Esophagus squamous epithelium (tissue), 5 donors: ENCODE measurements at places on chromosomes 12 and 14.

- no peak for DNase-seq
Observed at GRCh38 chr14:104600141-104600643, 4.4 kb downstream of the TMEM179 start.

DNA sequence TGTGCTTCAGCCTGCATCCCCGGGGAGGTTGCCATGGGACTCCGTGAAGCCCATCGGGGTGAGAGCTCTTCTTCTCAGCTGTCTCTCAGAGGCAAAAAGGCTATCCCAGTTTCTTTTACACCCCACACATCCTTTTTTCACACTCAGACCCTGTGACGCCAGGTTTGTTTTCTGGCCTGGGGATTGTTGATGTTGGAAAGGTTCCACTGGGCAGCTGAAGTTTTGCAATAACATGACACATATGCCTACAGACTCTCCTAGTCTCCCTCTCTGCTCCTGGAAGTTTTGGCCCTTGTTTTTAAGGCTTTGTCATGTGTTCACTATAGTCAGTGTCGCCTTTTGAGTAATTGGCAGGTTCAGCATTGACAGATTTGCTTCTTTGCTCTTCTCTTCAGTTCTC is 118.6 kb downstream of the SMOC1 start:
- DNase-seq: no peak

- DNase-seq: no peak
Observed at GRCh38 chr12:129937426-129937825, 33.6 kb upstream of the TMEM132D start.

- no peak for DNase-seq
Observed at GRCh38 chr12:19764408-19764807, 325.1 kb downstream of the AEBP2 start.

DNA sequence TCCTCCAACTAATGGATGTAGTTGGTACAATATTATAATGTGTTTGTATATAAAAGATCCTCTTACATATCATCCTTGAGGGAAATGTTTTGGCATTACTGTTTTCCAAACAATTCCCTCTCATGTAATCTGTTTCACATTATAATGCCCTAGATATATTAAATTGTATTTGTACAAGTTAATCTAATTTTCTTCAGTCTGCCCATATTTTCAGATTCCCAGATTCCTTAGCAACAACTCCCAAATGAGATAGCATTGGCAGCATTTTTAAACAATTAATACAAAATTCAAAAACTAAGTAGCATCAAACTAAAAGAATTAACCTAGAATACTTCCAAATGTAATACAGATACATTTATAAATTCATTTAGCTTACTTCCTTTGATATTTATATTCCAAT is 860.2 kb downstream of the C12orf50 start:
- DNase-seq: no peak

GRCh38 chr12:24201258-24201970 is 251.9 kb upstream of the SOX5 start:
- DNase-seq: no peak
